AG04449 (cell line): ENCODE measurements at places on chromosomes 2 and 18.

- DNase-seq = no peak
Observed at GRCh38 chr2:40937284-40937683, 485.4 kb upstream of the SLC8A1 start.

DNA sequence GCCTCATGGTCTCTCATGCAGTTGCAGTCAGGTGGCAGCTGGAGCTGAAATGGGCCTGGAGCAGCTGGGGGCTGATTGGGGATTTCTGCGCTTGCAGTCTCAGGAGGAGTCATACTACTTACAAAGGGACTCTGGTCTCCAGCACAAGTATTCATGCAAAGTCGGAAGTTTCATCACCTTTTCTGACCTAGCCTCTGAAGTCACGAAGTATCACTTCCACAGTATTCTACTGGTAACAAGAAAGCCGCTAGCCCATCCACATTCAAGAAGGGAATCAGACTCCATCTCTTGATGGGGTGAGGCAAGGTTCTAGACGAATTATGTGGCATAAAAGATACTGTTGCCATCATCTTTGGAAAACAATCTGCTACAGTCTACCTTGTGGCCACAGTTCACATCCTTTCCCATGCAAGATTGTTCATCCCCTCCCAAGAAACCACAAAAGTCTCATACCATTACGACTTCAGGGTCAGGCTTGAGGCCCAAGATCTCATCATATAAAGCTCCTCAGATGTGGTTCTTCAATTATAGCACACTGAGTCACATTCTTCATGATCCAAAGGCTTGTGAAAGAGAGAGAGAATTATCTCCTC lies 95.3 kb downstream of the SMC6 start:
- peak; percentile 57 for DNase-seq

GRCh38 chr2:135703300-135703699 lies 38.4 kb upstream of the UBXN4 start:
- no peak for DNase-seq

DNA sequence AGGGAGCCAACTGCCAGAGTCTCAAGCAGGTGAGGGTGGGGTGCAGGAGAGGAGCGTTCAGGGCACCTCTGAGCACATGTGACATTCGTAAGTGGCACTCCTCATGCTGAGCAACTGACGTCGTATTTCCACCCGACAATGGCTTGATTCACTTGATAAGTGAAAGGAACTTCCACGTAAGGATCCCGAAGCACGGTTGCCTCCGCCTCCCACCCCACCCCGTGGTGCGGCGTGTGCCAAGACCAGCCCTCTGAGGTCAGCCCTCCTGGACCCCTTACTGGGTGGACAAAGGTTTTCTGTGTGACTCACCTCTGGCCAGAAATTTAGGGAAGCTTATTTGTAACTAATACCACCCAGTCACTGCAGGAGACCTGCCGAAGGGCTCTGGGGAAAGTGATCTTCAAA lies 59.9 kb downstream of the AGAP1 start:
- no peak for DNase-seq

DNA sequence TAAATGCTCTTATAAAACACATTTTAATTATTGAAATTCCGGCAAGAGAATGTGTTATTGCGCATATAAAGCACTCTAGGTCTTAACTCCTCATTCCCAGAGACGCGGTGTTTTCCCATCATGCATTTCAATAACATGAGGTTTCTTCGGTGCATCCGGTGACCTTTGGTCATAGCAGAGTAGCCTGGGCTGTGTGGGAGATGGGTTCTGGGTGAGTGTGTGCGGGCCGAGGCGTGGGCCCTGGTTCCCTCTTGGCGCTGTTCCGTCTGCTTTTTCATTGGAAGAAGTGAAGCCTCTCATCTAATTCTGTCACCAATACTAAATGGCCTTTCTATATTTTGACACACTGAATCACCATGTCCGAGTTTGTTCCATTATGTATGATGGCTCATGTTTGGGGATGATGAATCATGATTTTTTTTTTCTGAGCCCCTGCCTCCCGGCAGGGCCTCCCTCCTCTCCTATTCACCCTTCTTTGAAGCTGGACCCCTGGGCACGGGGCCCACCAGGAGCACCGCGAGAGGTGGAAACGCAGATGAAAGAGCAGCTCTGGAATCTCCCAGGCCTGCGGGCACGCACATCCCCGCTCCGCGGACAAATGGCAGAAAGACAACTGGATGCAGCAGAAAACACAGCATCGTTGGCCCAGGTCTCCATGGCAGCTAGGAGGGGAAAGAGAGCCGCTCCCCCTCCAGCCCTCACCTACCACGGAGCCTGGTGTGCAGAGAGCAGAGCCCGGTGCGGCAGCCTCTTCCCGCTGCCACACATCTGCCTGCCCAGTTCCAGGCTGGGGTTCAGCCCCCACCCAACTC lies 85.8 kb upstream of the HPCAL1 start:
- DNase-seq = no peak

DNA sequence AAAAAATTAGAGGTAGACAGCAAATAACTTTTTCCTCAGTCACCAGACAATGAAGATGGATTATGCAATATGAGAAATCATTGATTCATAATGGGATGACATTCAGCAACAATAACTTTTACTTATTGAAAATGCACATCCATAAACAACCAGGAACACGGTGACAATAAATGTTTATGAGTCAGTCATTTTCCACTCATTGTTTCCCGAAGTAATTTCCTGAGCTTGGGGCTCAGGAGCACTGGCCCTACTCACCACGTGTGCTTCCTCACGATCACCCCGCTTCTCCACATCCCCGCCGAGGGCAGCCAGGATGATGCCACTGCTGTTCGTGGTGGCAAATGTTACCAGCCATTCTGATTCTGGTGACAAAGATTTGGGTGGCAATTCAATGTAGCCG lies 156.3 kb downstream of the LAMA1 start:
- no peak for DNase-seq

DNA sequence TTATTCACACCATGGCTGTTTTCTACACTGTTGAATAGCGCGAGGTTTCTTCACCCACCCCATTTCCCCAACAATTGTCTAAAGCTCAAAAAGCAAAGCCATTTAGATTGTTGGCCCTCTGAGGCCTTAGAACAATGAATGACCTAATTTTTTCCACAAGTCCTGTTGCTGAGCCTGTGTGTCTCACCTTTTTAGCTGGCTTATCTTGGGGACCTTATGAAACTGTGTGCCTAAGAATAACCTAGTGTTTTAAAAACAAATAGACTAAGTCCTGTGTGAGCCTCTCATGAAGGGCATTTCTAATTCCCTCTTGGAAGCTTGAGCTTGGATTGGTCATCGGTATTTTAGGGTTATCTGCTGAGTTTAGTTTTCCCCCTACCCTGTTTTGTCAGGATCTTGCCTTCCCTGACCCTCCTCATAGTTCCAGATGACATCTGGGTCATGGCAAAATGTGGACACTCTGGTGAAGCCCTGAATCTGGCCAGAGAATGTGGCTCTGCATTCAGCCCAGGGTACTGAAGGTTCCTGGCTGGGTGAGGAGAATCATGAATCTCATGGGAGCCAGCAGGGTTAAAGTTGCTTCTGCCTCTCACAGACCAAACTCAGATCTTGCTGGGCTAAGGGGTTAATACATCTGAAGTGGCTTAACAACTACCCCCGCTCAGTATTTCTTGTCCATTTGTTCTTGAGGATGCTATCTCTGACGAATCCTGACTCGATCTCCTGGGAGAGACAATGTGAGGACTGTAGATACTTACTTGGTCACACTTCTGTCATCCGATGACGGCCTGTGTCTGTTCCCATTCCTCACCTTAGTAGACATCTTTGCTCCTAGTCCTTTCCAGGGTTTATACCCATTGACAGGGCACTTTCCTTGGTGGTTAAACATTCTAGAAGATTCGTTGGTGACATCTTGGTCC lies 104.2 kb upstream of the MAP4K3 start:
- DNase-seq = no peak

DNA sequence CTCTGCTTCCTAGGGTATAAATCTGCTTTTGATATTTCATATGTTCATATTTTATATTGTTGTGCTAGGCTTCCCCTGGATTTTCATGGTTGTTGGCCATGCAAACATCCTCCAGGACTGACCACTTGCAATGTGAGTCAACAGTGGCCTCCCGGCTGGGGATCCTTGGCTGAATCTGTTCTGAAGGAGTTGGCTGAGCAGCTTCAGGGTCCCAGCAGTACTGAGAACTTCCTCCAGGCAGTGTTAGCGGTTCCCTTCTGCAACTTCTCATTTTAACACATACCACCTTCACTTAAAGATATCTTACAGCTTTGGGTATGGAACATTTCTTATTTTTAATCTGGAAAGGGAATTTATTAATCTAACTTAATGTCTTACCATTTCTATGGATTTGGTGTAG lies 122.1 kb downstream of the DTNB start:
- no peak for DNase-seq

GRCh38 chr2:172226244-172227061 lies 123.8 kb upstream of the DLX2 start:
- no peak for DNase-seq

DNA sequence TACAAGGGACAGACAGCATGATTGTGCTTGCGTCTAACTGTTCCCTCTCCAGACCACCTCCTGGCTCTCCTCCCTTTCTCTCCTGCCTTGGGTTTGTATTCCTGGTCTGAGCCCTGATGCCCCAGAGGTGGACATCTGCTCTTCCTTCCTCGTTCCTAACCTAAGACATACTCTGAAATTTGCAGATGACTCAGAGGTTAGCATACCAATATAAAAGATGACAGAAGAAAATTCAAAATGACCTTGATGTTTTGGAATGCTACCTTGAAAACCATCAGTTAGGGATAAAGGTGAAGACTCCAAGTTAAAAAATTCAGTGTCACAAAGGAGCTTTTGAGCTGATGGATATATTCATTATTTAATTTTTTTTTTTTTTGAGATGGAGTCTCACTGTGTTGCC lies 12.9 kb downstream of the SMYD1 start:
- no peak for DNase-seq

DNA sequence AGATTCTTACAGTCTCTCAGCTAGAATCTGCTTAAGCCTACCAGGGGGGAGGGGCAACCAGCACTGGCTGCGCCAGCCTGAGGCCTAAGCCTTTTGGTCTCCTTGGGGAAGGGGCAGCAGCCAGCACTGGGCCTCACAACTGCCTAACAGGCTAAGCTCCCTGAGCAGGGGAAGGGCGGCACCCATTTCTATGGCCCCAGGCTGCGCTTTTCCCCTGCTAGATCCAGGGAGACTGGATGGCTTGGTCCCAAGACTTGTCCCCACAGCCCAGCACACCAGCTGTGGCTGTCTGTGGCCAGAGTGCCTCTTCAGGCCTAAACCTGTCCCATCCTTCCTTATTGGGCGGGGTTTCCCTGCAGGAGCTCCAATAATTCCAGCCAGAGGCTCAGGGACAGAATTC lies 1230.3 kb upstream of the CRIM1 start:
- no peak for DNase-seq

- no peak for DNase-seq
Observed at GRCh38 chr18:10387399-10387798, 67.0 kb upstream of the APCDD1 start.

GRCh38 chr2:233801357-233802131 lies 23.4 kb downstream of the MROH2A start:
- no peak for DNase-seq

DNA sequence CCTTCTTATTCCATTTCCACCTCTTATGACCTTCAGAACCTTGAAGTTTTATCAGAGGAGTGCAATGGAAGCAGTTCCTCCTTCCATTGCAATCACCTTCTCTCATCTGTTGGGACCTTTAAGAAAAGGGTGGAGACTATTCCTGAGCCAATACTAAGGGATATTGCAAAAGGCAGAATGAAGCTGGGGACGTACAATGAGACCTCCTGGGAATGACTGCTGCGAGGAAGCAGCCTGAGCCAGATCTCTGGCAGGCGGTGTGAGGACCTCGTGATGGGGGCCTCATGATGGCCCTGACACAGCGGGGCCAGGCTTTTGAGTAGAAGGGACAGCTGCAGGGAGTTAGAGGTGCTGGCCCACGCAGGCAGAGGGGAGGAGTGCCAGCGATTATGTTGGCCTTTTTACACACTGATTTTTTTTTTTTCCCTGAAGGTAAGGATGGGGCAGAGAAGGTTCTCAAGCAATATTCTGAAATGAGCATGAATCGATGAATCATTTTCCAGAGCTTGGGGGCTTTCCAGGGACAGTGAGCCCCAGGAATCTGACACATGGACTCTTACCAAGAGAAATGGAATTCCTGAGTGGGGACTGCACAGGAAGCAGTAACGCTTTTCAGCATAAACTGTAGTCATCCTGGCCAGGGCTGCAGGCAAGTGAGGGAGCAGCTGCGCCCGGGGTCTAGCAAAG lies 40.0 kb upstream of the LAPTM4A start:
- DNase-seq = peak; percentile 85

DNA sequence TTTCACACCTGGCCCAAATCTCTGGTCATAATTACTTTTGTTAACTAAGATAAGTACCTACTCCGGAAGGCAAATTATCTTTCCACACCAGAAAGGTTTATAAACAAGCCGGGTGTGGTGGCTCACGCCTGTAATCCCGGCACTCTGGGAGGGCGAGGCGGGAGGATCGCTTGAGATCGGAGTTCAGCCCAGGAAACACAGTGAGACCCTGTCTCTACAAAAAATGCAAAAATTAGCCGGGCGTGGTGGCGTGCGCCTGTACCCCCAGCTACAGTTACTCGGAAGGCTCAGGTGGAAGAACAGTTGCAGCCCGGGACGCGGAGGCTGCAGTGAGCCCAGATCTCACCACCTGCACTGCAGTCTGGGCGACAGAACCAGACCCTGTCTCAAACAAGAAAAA lies 2.1 kb downstream of the PUM2 start:
- no peak for DNase-seq
